ENCODE measurements at places on chromosomes 13 and 19.

DNA sequence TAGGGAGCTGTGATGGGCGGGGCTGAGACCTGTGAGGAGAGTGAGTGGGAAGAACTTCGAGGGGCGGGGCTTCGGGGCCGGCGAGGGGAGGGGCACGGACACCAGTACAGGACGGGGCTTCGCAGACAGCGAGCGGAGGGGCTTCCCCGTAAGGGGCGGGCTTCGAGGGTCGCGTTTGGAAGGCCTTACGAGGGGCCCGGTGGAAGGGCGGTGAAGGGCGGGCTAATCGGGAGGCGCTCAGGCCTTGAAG is 4.1 kb upstream of the EMP3 start:
- DNase-seq: peak; percentile 86

DNA sequence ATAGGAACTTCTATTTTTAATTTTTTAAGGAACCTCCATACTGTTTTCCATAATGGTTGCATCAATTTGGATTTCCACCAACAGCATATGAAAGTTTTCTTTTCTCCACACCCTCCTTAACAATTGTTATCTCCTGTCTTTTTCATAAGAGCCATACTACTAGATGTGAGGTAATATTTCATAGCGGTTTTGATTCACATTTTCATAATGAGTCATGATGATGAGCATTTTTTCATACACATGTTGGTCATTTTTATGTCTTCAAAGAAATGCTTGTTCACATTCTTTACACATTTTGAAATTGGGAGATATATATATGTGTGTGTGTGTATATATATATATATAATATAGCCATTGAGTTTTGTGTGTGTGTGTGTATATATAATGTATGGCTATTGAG is 420.3 kb upstream of the PCDH9 start:
- no peak for DNase-seq

DNA sequence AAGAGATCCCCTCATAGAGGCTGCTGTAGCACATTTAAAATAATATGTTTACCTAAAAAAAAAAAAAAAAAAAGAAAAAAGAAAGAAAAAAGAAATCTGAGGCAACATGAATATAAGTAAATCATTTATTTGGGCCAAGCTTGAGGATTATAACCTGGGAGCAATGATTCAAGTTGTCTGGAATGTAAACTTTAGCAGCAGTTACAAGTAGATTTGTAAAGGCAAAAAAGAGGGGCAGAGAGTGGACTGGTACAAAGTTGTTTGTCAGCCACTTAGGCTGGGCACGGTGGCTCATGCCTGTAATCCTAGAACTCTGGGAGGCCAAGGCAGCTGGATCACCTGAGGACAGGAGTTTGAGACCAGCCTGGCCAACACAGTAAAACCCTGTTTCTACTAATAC is 11.3 kb downstream of the ZNF43 start:
- no peak for DNase-seq

- no peak for DNase-seq
These were observed 5.5 kb downstream of the ACTMAP start for GRCh38 chr19:40744554-40745401.

GRCh38 chr13:94195715-94196114 is 283.8 kb downstream of the DCT start:
- DNase-seq: no peak

DNA sequence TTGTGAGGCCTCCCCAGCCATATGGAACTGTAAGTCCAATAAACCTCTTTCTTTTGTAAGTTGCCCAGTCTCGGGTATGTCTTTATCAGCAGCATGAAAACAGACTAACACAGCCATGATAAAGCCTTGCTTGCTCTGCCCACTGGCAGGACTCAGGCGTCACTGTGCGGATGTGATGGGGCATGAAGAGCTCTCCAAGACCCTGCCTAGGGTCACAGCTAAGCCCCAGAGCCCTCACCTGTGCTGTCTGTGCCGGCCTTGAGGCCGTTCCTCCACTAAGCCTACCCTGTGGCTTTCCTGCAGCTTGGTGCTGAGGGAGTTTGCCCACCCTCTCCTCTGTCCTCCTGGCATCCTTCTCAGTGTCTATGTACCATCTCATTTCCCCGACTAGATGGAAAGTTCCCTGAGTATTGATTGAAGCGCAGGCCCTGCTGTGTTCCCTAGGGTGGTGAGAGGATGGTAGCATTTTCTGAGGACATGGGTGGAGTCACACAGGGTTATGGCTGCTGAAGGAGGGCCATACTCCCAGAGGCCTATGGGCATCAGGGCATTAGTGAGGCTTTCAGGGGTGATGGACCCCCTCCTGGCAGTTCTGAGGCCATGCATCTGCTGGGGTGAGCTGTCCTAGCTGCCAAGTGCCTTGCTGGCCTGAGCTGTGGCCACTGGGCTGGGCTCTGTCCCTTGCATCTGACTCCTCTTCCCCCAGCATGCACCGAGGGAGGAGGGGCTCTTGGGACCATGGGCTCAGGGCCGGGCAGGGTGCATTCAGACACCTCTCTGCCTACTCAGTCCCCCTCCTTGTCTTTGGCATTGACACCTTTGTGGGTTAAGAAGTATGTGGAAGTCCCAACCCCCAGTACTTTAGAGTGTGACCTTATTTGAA is 75.3 kb downstream of the TEX29 start:
- no peak for DNase-seq

DNA sequence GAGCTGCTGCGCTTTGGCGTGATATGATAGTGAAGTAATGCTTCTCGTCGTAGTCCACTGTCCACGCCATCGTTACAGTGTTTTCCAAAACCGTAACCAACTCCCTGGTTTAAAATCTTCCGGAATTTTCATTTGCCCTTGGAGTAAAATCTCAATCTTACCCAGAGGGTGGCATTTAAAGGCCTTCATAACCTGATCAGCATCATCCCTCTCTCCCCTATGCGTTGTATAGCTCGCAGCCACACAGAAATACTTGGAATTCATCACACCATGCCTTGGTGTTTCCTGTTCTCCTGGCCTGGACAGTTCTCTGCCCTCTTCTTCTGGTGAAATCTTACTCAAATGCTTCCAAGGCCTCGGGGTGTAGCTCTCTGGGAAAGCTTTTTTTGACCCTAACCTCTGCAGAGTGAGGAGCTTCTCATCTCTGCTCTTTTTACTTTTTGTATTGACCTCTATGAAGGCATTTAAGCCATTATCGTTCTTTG is 839 bp downstream of the MPHOSPH8 start:
- DNase-seq: no peak

DNA sequence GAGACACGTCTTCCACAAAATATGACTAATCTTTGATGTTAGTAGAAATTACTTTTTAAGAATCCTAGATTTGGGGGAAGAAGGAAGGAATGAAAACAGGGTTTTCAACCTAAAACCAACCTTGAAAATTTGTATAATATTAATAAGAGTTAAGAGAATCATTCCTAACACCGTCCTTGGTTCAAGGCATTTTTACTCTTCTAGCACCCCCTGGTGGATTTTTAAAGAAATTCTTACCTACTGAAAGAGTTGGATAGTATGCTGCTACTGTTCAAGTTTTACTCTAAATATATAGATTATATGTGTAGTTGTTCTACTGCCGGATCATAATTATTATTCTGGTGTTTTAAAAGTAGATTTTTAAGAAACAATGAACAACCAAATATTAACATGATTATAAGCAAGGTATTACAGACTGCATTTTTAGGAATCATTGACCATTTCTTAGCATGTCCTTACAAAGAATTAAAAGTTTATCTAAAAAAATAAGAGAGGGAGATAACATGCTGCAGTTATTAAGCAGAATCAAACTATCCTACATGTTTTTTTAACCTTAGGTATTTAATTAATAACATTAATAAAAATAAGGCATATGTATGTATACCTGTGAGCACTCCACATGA is 7.4 kb upstream of the SLITRK6 start:
- no peak for DNase-seq

GRCh38 chr19:27780367-27781075 is 1432.4 kb downstream of the UQCRFS1 start:
- no peak for DNase-seq

DNA sequence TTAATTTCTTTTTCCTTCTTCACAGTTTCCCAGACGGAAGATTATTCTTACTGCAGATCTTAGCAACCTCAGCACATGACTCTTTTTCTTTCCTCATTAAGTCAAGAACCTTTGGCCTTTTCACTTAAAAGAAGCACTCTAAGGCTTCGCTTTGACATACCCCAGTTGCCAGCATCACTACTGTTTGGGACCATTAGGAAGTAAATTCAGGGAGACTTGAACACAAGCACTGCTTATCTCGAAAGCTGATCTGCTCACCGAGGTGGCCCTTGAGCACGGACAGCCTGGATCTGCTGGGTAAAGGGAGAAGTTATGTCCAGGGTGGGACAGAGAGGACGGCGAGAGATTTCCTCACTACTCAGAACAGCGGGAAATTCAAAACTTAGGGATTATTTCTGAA is 151.4 kb upstream of the RNF113B start:
- DNase-seq: no peak

GRCh38 chr13:44013758-44014291 is 134.1 kb downstream of the LACC1 start:
- DNase-seq: no peak

All from left lung (tissue), 14 donors.